Activated T-helper 1 cell treated with anti-CD3 and anti-CD28 coated beads, Interleukin-2, amount 50 U/mL, for 16 hours (primary cell): ENCODE measurements at places on chromosomes 3 and 15.

- no peak for DNase-seq
These were observed 8.5 kb downstream of the SNRPA1 start for GRCh38 chr15:101286471-101287114.

GRCh38 chr15:71603379-71603778, 207.0 kb upstream of the NR2E3 start:
- no peak for DNase-seq

DNA sequence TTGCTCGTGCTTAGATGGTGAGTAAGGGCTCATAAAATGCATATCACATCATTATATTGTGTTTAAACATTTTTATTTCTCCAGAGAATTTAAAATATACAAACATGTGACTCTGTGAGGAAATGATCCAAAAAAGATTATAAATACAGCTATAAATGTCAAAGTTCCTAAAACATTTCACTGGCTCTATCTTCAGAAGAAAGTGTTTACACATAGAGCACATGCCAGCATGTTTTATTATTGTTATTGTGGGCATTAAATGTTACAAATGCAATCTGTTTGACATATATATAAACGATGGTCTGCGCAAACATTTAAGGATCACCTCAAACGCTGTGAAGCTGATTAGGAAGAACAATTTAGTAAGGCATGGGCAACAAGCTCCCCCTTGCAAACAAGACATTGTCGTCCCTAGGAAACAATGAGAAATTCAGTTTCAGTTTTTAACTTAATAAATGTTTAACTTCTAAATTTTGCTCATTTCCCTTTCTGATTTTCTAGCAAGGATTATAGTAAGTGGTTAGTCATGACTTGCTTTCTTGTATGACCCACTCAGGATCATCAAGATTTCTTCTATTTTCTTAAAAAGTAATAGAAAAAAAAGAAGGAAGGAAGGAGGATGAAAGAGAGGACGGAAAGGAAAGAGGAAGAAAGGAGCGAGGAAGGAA, 207.5 kb downstream of the SATB1 start:
- DNase-seq, result no peak

DNA sequence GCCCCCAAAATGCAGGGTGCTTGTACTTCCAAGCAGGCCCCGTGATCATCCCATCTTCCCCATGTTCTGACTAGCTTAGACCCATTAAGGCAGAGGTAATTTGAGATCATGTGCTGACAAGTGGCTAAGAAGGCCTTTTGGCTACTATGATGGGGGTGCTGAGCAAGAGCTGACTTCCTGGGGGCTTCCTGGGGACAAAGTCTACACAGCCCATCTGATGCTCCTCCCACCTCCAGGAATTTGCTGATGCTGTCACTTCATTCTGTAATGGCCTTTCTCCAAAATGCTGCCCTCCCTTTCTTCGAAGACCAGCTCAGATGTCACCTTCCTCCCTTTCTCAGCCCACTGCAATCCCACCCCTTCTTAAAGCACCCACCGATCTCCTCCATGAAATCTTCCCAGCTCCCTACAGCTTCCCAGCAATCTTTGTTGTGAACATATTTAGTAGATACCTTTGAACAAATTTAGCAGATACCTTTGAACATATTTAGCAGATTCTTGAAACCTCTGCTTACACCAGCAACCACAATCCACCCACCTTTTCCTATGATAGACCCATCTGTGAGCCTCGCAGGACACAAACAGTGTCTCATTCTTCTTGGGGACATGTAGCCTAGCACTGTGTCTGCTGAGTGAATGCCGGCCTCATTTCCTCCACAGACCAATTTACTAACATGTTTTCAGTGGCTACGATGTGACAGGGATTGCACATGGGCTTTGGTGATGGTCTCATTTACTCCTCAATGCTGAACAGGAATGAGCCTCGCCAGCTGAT, 223.3 kb downstream of the EPHB1 start:
- no peak for DNase-seq

DNA sequence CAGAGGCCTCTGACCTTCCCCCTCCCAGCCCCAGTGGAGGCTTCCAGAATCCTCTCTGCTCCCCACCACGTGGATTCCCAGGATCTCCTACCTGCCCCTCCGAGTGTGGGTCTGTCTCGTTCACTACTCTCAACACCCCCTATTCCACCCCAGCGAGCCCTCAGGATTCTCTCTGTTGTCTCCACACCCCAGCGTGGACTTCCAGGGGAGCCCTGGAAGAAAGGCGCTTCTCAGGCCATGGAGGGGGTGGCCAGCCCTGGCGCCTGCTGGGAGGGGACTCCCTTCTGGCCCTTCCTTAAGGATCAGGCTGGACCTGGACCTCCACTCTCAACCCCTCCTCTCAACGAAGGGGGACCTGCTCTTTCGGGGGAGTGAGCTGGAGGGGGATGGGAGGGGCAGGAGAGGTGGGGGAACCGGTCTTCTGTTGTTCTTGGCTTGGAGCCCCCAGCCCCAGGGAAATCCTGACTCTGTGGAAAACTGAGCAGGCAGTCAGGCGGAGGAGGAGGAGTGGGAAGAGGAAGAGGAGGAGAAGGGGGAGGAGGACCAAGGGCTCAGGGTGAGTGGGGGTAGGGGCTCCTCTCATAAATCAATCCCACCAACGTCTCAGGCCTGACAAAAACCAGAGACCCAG, 32.9 kb downstream of the EPHB3 start:
- no peak for DNase-seq

DNA sequence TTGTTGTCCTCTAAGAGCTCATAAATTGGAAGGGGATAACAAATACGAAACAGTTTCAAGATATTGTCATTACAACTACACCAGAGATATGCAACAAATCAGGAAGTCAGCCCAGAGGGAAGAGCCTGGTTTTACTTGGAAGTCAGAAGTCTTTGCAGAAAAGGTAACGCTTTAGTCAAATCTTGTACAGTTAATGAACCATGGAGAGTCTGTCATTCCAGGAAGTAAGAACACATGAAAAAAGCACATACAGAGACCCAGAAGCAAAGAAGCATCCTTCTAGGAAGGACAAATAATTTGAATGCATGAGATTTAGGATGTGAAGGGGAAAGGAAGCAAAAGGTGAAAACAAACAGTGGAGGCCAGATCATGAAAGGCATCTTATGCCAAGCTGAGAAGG, 19.6 kb downstream of the DYNC1LI1 start:
- no peak for DNase-seq

DNA sequence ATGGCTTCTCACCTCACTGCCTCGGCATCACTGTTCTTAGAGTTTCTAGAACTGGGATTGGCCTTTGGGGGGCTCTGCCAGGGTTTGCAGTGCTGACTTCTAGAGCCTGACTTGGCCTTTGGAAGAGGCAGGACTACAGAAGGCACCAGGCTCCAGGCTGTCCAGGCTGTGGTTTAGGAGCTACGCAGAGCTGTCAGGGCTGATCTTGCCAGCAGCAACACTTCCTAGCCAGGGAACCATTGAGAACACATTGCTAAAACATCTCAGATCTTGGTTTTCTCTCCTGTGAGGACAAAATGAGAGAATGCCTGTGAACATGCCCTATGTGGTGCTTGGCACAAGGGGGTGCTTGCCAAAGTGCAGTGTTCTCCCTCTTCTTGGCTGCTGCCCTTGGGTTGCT, 34.6 kb upstream of the APEH start:
- DNase-seq, result no peak

- no peak for DNase-seq
These were observed 181.0 kb downstream of the ZBBX start for GRCh38 chr3:167198949-167199600.

DNA sequence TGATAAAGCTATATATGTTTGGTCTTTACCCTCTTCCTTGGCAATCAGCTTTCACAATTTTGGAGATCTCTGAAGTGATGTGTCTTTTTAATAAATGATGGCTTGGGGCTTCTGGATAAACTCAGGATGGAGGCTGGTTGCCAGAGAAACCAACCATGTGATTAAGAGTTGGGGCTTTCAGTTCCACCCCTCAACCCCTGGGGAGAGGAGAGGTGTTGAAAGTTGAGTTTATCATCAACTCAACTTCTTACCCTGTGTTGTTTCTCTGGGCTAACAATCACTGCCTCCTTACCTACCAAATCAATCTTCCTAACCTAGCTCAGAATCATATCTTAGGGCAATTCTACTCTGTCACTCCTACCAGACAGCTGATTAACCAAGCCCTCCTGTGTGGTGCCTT, 735.8 kb downstream of the ZPLD1 start:
- no peak for DNase-seq
